ENCODE measurements at places on chromosomes 12 and 14. TPM values are rescaled to one million over a fixed set of nuclear protein-coding genes. Genes with fewer than 3 reads are reported as not detected.

The PLEKHD1 gene
- total RNA-seq = 0.16 TPM

The COX8C gene
- total RNA-seq = not detected

DNA sequence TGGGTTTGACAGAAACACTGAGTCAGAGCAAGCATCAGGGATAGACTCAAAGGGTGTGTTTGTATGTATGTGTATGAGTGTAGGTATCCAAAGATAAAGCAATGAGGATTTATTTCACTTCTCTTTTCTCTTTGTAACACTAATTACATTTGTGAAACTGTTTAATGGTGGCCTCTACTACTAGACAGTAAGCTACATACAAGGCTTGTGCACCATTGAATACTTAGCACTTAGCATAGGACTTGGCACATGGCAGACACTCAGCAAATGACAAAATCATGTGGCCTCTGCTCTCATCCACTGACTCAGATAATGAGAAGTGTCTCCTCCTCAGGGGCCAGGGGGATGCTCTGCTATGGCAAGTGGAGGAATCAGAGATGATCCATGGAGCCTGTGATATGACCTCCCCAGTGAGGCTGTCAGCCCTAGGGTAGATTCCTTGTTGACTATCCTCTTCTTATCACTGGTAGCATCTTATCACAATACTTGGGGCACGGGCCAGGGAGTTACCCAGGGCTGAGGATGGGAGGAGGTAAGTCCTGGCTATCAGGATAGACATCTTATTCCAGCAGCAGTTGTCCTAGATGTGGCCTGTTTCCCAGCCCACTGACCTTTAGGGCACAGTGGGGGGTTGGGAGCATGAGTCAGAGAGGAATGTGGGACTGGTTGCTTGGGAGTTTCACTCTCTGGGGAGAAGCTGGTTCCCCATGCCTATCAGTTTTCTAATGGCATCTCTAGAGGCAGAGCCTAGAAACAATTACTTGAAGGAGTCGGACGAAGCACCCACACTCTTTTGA is 71.2 kb upstream of the HOXC13 start:
- no peak for DNase-seq

DNA sequence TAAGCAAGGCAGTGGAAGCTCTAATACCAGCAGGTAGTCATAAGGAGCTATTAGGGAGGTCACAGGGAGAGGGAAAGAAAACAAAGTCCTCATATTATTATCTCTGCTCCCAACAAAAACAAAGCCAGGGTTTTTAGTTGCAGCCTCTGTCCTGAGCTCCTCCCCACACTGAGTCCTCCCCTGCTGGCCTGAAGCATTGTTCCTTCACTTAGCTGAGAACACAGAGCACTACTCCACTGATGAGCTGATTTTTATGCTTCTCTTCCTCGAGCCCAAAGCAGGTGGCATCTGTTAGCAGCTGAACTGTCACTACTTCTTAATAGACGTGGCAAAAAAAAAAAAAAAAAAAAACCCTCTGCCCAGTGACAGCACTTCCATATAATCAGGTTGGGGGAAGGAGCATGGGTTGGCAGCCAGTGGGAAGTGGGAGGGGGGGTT is 10.5 kb upstream of the STAC3 start:
- no peak for DNase-seq

DNA sequence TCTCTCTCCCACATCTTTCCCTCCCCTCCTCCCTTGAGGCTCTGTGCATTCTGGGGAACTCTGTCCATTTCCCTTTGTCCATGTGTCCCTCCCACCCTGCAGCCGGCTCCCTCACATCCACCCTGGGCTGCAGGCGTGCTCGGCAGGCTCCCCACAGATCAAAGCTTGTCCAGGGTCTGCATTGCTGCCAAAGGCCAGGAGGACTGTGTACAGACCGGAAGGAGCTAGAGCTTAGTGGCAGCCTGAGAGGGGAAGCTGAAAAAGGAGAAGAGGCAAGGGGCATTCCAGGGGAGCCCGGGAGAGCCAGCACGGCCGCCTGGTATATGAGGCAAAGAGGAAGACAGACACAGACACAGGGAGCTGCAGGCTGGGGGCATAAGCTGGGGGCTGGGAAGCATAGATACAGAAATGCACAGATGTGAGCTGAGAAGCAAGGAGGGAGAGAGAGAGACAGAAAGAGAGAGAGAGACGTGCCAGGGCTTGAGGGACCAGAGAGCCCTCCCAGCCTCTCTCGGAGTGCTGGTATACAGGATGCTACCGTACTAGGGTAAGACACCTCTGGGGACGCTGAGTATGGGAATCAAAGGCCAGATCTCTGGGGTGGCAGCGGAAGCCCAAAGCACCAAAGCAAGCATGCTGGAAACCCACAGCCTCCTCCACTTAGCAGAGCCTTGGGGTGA is 3.3 kb downstream of the CD4 start:
- DNase-seq = no peak

- no peak for DNase-seq
These were observed 12.2 kb upstream of the CATSPERB start for GRCh38 chr14:91744068-91744480.

DNA sequence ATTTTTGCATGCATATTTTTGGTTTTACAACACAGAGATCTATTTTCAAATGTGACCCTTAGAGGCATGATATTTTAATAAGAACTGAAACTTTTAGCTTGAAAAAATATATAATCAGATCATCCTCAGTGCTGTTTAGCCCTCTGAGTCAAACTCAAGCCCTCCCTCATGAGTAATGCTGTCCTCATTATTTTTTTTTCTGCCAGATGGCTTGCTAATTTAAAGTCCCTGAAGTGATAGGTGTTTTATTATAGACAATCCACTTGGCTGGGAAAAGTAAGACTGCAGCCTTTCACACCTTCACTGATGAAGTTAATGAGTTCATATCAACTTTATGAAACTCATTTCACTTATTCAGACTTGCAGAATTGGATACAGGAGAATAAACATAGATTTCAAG is 227.7 kb downstream of the SLC16A7 start:
- no peak for DNase-seq
